WERI-Rb-1 (cell line): ENCODE measurements at places on chromosomes 11 and 22.

- DNase-seq = no peak
Observed at GRCh38 chr22:22025320-22026156, 43.0 kb upstream of the TOP3B start.

DNA sequence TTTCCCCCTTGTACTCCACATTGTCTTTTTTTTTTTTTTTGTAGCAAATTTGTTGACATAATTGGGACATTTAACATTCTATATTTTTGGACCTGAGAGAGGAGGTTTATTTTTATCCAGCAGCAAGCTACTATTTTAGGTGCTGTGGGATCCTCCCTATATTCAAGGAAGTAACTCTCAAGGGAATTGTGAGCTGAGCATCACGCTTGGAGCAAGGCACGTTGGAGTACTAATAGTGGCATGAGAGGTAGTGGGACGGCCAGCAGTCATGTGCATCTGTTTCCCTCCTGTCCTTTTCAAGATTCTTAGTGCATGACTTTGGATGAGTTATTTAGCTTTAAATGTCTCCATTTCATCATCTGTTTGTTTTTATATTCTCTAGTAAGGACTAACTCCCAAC lies 52.3 kb downstream of the EXT2 start:
- no peak for DNase-seq

DNA sequence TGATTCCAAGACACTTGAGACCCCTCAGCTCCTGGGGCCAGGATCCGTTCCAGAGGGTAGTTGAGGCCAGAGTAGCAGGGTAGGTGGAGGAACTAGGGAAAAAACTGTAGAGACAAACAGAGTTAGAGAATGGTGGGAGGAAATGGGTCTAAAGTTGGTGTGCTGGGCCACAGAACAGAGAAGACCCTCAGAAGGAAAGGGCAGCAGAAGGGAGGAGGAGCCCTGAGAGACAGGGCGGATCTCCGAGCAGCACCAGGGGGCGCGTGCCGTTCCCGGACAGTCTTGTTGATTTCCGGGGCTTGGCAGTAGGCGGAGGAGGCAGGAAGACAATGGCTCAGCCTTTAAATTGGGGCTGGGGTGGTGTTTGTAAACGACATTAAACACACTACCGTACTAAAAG lies 2.4 kb upstream of the CECR2 start:
- DNase-seq = peak; percentile 35

DNA sequence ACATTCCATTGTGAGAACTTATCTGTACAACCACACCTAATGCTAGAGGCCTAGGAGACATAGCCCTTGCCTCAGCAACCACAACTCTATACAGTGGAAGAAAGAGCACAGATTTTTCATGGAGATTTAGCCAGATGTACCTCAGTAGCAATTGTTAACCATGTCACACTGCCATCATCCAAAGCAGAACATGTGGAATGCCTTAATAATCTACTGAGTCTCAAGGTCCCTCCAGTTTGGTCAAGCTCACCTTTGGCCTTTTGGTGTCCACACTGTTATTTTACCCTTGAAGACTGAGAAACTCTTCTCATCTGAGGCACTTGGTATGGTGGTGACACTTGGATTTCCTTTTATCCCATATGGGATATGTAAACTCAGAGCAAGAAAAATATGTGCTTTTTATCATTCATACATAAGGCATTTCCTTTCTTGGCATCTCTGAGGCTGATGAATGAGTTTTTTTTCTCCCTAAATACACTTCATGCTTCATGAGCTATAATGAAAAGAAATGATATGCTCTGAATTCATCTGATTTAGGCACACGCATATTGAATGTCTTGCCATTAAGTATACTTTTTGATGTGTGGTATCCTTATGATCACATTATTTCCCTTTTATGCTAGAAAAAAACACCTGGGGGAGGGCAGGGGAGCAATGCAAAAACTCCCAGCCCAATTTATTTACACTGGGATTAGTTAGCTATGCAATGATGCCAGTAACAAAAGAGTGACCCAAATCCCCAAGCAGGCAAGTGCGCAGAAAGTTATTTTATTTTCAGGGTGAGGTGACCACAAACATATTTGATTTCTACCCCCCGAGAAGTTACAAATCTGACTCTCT lies 63.3 kb upstream of the ME3 start:
- DNase-seq = no peak

DNA sequence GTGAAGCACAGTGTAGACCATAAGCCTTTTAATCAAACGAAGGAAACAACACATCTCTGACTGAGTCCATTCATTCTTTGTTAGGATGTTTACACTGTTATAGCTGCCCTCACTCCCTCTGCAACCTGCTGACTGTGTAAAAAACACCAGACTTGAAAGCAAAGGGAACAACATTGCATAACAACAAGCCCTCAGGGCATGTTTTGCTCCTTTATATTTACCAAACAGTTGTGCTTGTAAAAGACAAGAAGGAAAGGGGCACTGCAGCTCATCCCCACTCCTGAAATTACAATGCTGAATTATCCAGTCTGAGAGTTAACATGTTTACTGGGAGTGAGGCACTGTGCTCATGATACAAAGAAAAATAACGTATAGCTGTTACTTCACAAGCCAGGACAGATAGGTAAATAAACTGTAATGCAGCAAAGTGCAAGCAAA lies 46.4 kb downstream of the RAB30 start:
- no peak for DNase-seq

GRCh38 chr11:101429703-101430540 lies 153.9 kb downstream of the TRPC6 start:
- no peak for DNase-seq

DNA sequence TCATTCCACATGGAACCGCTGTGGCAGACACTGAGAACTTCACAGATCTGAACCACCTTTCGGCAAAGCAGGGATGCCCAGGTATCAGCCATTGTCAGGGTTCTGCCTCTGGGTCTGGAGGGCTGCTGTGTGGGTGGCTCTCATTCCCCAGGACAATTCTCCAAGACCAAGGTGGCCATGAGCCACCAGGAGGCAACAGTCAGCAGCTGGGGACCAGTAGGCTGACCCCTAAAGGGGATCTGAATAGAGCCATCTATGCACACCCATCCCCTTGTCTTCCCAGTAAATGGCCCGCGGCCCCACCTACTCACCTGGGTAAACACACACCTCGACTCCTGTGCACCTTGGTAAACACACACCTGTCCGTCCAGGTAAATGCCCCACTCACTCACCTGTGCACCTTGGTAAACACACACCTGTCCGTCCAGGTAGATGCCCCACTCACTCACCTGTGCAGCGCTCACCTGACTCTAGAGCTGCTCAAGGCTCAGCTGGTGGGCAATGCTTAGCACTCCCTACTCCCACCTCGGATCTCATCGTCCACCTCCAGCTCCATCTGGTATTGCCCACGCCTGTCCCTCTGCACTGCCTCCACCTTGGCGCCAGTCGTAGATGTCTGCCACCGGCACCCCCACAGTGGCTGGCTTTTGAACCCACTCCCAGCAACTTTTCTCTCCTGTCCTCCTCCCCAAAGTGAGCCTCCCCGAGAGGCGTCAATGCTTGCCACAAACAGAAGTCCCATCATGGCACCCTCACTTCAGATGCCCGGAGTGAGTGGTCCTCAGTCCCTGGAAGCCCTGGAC lies 10.2 kb downstream of the SLC25A1 start:
- no peak for DNase-seq
